ENCODE measurements at places on chromosomes 4 and X.
A peak's percentile ranks its signal among the peaks of the same experiment; 100 is the strongest.

DNA sequence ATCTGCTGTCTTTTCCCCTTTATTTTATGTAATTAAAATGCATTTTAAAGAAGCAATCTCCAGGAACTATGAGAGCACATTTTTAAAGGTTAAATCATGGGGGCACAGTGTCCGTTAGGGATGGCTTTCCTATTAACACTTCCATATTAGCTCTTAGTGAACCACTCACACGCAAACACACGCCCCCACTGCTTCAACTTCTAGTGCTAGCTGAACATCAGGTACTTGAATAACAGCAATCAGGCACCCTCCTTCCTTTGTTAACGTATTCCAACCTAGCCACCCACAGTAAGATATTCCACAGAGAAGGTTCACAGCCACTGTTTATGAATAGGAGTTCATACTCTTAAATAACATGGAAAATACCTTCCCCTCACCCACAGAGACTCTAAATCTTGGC, 9.3 kb downstream of the TMEM255A start:
- no peak for DNase-seq

- DNase-seq: no peak
Observed at GRCh38 chr4:8729408-8730149, 137.0 kb downstream of the CPZ start.

GRCh38 chr4:37481547-37482122, 204.5 kb downstream of the RELL1 start:
- no peak for DNase-seq

- DNase-seq: no peak
Observed at GRCh38 chr4:16239086-16239485, 12.8 kb upstream of the TAPT1 start.

DNA sequence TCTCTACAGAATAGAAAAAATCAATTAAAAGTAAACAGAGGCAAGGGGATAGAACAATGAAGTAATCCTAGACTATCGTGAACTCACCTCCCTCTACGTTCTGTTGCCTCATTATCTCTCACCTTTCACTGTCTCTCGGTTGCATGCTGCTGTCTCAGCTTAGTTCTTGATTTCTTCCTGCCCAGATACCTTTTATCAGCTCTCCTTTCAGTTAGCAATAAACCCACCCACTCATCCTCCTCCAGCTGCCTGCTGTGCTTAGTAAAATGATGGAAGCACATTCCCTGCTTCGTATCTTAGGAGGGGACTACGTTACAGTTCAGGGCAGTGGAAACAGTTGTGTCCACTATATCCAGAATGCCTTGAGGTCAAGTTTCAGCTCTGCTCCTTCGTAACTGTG, 1709.5 kb upstream of the AGA start:
- DNase-seq: no peak

- DNase-seq: no peak
Observed at GRCh38 chr4:146273204-146273901, 59.0 kb downstream of the REELD1 start.

DNA sequence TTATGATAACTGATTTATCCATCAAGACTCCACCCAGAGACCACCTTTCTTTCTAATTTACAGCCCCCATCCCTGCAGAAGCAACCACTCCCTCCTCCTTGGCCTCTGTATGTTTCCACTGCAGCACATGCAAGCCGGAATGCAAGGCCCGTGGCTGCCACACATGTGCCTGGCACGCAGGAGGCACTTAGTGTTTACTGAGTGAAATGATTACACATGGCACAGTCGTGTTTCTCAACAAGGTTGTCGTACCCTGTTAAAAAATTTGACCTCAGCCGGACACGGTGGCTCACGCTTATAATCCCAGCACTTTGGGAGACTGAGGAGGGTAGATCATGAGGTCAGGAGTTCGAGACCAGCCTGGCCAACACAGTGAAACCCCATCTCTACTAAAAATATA, 104.3 kb downstream of the APBB2 start:
- DNase-seq: no peak

- no peak for DNase-seq
Observed at GRCh38 chr4:170198747-170199146, 109.0 kb upstream of the AADAT start.

DNA sequence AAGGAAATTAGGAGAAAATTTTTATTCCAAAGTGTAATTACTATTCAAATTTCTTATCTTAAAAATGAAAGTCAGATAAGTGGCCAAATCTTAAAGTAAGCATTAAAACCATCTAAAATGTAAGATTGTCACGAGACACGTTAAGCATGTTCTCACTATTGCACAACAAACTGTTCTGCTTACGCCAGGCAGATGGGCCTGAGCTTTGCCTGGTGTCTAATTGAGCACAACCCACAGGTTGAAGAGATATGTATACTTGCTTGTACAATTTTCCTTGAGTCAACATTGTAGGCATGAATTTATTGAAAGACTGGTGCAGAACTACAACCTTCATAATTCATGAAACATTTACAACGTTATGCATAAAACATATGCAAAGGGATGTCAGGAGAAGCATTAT, 3.9 kb downstream of the RNF128 start:
- peak; percentile 28 for DNase-seq

GRCh38 chr4:1400191-1400805, 5.9 kb downstream of the NKX1-1 start:
- no peak for DNase-seq

DNA sequence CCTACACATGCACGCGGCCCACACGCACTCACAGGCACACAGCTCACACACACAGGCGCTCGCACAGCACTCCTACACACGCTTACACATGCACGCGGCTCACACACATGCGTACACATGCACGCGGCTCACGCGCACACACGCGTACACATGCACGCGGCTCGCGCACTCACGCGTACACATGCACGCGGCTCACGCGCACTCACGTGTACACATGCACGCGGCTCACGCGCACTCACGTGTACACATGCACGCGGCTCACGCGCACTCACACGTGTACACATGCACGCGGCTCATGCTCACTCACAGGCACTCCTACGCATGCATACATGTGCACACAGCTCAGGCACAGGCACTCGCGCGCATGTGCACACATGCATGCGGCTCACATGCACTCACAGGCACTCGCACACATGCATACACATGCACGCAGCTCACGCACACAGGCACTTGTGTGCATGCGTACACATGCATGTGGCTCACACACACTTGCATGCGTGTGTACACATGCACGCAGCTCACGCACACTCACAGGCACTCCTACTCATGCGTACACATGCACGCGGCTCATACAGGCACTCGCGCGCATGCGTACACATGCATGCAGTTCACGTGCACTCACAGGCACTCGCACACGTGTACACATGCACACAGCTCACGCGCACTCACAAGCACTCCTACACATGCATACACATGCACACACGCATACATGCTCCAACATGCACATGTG, 44.9 kb downstream of the GAK start:
- no peak for DNase-seq

- no peak for DNase-seq
Observed at GRCh38 chr4:7411896-7412553, 22.7 kb downstream of the PSAPL1 start.

- no peak for DNase-seq
Observed at GRCh38 chr4:98447648-98448047, 186.5 kb downstream of the RAP1GDS1 start.

- DNase-seq: no peak
Observed at GRCh38 chr4:135269125-135269890, 1067.7 kb upstream of the PABPC4L start.

DNA sequence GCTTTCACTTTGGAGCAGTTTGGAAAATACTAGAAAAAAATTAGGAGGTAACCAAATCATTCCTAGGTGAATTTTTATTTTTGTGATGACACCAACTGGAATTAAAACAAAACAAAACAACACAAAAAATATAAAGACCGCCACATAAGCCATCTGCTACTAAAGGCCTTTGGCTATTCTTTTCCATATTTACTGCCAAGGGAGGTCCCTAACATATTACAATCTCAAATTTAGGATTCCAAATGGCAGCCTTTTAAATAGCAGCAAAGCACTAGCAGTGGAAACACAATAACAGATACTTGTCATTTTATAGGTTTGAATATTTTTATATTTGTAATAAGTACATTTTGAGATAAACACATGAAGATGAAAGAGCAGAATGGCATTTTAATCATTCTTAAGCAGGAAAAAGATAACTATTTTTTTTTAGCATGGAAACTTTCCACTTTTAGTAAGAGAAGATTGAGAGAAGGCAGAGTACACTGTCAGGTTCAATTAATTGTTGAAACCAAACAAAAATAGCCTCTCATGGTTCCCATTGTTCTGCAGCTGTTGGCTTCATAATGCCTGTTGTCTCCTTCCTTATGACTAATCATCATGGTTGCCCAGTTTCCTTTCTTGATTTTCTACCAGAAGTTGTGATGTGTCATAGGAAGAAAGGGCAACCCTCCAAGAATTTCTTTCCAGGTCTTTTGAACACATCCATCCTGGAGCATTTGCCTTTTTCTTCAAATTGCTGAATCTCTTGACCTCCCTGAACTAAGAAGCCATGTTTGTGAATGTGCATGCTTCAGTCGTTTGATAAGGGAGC, 219.0 kb upstream of the EMCN start:
- DNase-seq: no peak

GRCh38 chr4:130747842-130748241, 1651.9 kb downstream of the C4orf33 start:
- peak; percentile 5 for DNase-seq

Data from NCI-H526 treated with DMSO at 0.1 percent for 48 hours (cell line).